ENCODE measurements at places on chromosomes 12 and 14.

- no peak overlapping the region for H3K4me3 ChIP-seq
- DNase-seq = no peak
- H3K27ac ChIP-seq = no peak overlapping the region
- no peaks in the 10 kb centered on the region for H3K36me3 ChIP-seq
- H3K4me1 ChIP-seq = no peaks in the 10 kb centered on the region
Observed at GRCh38 chr12:64890873-64891468, 66.5 kb downstream of the TBC1D30 start.

DNA sequence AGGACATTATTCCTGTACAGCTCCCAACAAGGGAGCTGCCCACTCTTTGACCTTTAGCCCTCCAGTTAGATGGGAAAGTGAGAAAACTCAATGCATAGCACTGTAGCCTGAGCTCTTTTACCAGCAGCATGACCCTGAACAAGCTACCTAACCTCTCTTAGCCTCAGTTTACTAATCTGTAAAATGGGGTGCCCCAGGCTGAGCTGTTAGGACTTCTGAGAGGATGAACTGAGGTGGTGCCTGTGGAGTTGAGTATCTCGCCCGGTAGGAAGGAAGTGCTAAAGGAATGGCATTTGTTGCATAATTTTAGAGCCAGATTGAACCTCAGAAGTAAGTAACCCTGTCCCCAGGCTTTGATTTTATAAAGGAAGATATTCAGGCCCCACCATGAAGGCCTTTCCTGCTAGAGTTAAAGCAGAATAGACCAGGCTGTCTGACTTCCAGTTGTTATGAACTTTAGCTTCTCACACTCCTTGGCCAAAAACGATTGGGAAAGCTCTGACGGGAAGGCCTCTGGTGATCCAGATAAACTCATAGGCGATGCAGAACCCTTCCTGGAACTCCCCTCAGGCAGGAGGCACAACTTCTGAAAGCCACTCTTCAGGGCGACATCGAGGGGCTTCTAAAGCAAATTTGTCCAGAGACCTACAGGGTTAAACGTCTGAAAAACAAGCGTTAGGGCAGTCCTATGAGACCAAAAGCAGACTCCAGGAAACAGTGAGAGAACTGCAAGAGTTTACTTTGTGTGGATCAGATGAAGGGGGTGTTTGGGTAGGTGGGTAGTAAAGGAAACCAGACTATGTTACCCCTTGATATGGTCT, 2.5 kb upstream of the SERPINA10 start:
- no peaks in the 10 kb centered on the region for H3K36me3 ChIP-seq
- DNase-seq = no peak
- H3K27ac ChIP-seq = no peak overlapping the region
- no peak overlapping the region for H3K4me3 ChIP-seq
- no peaks in the 10 kb centered on the region for H3K4me1 ChIP-seq

- H3K4me1 ChIP-seq = no peaks in the 10 kb centered on the region
- no peak overlapping the region for H3K27ac ChIP-seq
- no peak overlapping the region for H3K4me3 ChIP-seq
- H3K36me3 ChIP-seq = no peaks in the 10 kb centered on the region
- DNase-seq = no peak
Observed at GRCh38 chr12:25052196-25052913, 103.5 kb upstream of the BCAT1 start.

DNA sequence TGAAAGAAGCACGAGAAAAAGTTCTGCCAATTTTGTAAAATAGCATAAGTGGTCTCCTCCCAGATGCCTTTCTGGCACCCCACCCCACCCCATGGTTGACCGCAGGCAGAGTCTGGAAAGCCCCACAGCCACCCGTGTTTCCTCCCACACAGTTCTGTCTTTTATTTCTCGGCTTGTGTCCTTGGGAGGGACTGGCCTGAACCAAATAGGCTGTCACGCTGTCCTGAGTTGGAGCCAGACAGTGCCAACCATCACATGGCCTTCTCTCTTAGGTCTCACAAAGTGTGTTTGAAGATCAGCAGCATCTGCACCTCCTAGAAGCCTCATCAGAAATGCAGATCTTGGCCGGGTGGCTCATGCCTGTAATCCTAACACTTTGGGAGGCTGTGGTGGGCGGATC, 10.2 kb upstream of the LTA4H start:
- H3K4me3 ChIP-seq = no peak overlapping the region
- no peaks in the 10 kb centered on the region for H3K27me3 ChIP-seq

GRCh38 chr12:3215410-3215975, 138.3 kb downstream of the TSPAN9 start:
- H3K4me3 ChIP-seq = no peak overlapping the region
- no peak overlapping the region for H3K27ac ChIP-seq
- no peaks in the 10 kb centered on the region for H3K36me3 ChIP-seq

DNA sequence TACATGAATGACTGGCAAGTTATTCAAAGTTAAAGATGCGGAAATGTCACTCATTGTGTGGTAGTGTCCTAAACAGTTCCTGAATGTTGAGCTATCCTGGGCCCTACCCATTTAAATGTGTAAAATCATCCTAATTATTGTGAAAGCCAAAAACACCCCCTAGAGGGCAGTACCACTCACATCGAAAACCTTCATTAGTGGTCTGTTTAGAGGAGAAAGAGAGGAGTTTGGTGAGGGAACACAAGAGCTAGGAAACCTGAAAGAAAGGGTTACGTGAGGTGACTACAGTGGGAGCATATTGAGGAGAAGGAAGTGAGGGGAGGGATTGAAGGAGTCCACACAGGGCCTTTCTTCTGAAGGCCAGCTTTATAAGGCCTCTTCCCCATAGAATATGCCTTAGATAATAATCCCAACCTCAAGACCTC, 2.5 kb upstream of the TEP1 start:
- no peaks in the 10 kb centered on the region for H3K36me3 ChIP-seq
- H3K4me3 ChIP-seq = no peak overlapping the region
- DNase-seq = peak; percentile 17
- H3K27ac ChIP-seq = no peak overlapping the region

GRCh38 chr14:103653805-103654204, 24.8 kb downstream of the KLC1 start:
- H3K4me3 ChIP-seq = no peak overlapping the region
- H3K27ac ChIP-seq = peak overlapping the region; percentile 41
- H3K36me3 ChIP-seq = peaks cover 32% of the 10 kb centered on the region
- H3K27me3 ChIP-seq = no peaks in the 10 kb centered on the region
- DNase-seq = no peak
- H3K4me1 ChIP-seq = peaks cover 32% of the 10 kb centered on the region

DNA sequence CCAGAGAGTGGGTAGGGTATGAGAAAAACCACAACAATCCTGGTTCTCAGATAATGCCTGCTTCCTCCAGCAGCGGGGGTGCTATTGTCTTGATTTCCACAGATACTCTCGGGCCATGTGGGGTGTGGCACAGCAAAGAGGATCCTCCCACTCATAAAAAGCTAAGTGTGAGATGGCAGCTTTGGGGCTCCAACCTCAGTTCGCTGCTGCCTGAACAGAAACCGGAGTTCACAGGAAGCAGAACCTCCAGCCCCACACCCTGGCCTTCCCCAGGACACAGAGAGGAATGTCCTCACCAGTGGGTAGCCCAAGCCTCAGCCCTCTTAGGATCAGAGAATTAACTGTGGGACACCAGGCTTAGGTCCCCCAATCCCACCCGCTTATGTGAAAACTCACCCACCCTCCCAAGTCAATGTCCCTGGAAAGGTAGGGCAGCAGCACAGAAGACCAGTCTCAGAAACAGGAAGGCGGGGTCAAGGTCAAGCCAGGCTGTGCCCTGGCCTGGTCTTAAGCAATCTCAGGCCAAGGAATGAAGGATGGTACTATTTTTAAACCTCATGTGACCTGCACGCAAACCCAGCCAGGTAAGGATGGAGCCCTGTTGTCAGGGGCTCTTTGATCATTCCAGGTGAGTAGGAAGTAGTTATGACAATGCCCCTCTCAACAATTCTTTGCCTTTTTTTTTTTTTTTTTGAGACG, 9.0 kb downstream of the KCTD10 start:
- H3K4me3 ChIP-seq = no peak overlapping the region
- DNase-seq = no peak
- peak overlapping the region; percentile 99 for H3K27ac ChIP-seq
- peaks cover 8% of the 10 kb centered on the region for H3K36me3 ChIP-seq
- H3K4me1 ChIP-seq = peaks cover 96% of the 10 kb centered on the region

GRCh38 chr12:5230861-5231260, 187.2 kb downstream of the KCNA5 start:
- no peaks in the 10 kb centered on the region for H3K27me3 ChIP-seq
- no peak for DNase-seq

- H3K4me3 ChIP-seq = no peak overlapping the region
- H3K4me1 ChIP-seq = peaks cover 8% of the 10 kb centered on the region
- no peaks in the 10 kb centered on the region for H3K36me3 ChIP-seq
Observed at GRCh38 chr12:4265280-4265679, 8.3 kb upstream of the CCND2 start.

- no peaks in the 10 kb centered on the region for H3K27me3 ChIP-seq
- H3K4me3 ChIP-seq = no peak overlapping the region
- peaks cover 7% of the 10 kb centered on the region for H3K4me1 ChIP-seq
- H3K27ac ChIP-seq = no peak overlapping the region
- no peaks in the 10 kb centered on the region for H3K36me3 ChIP-seq
Observed at GRCh38 chr14:52400846-52401245, 86.7 kb downstream of the PTGER2 start.

DNA sequence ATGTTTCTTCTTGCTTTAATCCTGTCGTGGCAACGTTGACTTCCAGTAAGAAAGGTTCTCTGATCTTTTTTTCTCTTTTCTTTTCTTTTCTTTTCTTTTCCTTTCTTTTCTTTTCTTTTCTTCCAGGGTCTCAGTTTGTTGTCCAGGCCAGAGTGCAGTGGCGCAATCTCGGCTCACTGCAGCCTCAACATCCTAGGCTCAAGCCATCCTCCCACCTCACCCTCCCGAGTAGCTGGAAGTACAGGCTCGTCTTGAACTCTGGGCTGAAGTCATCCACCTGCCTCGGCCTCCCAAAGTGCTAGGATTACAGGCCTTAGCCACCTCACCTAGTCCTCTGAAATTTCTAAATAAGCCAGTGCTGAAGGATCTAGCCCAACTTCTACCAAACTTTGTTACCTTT, 1.3 kb upstream of the MAP3K9 start:
- DNase-seq = no peak
- peaks cover 12% of the 10 kb centered on the region for H3K4me1 ChIP-seq
- H3K27me3 ChIP-seq = no peaks in the 10 kb centered on the region
- peak overlapping the region; percentile 84 for H3K4me3 ChIP-seq

- no peak for DNase-seq
- H3K4me1 ChIP-seq = no peaks in the 10 kb centered on the region
- no peak overlapping the region for H3K27ac ChIP-seq
- no peaks in the 10 kb centered on the region for H3K36me3 ChIP-seq
Observed at GRCh38 chr12:85188619-85189018, 91.4 kb upstream of the ALX1 start.

GRCh38 chr12:26027401-26027800, 68.9 kb downstream of the RASSF8 start:
- H3K27ac ChIP-seq = no peak overlapping the region
- DNase-seq = no peak
- no peak overlapping the region for H3K4me3 ChIP-seq
- H3K36me3 ChIP-seq = no peaks in the 10 kb centered on the region
- H3K4me1 ChIP-seq = peaks cover 3% of the 10 kb centered on the region
- H3K27me3 ChIP-seq = no peaks in the 10 kb centered on the region

- H3K27me3 ChIP-seq = no peaks in the 10 kb centered on the region
- no peaks in the 10 kb centered on the region for H3K36me3 ChIP-seq
Observed at GRCh38 chr14:89265234-89265633, 151.8 kb downstream of the FOXN3 start.

DNA sequence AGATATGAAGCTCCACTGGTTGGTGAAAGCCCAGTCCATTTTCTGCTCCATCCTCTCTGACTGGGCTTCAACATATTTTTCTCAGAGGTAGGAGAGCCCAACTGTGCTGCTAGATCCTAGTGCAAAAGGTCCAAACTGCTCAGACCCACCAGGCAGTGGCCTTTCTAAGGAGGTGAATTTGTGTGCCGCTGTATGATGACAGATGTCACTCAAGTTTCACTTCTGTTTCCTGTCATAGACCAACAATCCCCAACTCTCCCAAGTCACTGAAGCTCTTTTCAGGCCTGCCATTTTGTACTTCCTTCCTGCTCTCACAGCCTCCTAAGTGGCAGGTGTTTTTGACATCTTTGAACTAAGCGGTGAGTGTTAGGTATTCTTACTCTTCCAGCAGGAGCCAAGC, 16.4 kb upstream of the RNASE4 start:
- H3K36me3 ChIP-seq = no peaks in the 10 kb centered on the region
- no peak overlapping the region for H3K4me3 ChIP-seq
- no peak overlapping the region for H3K27ac ChIP-seq
- peaks cover 4% of the 10 kb centered on the region for H3K27me3 ChIP-seq

- no peaks in the 10 kb centered on the region for H3K27me3 ChIP-seq
- peaks cover 14% of the 10 kb centered on the region for H3K4me1 ChIP-seq
- DNase-seq = no peak
- H3K27ac ChIP-seq = peak overlapping the region; percentile 82
Observed at GRCh38 chr14:23301969-23302289, 730 bp downstream of the PPP1R3E start.

DNA sequence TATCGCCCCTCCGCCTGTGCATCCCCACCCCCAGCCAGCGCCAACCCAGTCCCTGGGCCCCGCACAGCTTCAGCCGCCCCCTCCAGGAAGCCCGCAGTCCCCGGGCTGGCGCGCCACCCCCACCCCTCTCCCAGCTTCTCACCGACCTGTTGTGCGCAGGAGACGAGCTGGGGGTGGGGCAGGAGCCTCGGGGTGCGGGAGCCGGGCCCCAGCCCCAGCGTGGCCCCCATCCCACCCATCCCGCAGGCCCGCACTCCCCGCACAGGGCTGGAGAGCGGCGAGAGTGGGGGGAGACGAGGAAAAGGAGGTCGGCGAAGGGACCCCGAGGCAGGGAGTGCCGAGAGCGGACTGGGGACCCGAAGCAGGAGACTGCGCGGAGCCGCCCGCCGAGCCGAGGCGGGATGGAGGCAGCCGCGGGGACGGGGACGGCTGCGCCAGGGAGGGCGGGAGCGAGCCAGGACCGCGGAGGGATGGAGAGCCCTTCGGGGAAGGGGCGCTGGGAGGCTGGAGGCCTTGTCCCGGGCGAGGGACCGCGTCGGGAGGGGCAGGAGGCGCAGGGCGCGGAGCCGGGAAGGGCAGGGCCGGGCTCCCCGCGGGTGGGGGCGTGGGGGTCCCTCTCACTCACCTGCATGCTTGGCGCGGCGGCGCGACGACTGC, 498 bp downstream of the PIANP start:
- no peaks in the 10 kb centered on the region for H3K36me3 ChIP-seq
- no peak overlapping the region for H3K27ac ChIP-seq
- H3K27me3 ChIP-seq = peaks cover 23% of the 10 kb centered on the region
- peaks cover 7% of the 10 kb centered on the region for H3K4me1 ChIP-seq

- H3K36me3 ChIP-seq = no peaks in the 10 kb centered on the region
- DNase-seq = no peak
- H3K4me3 ChIP-seq = no peak overlapping the region
- H3K27ac ChIP-seq = no peak overlapping the region
- no peaks in the 10 kb centered on the region for H3K27me3 ChIP-seq
Observed at GRCh38 chr12:44372259-44372658, 503.9 kb downstream of the NELL2 start.

GRCh38 chr14:46250113-46250703, 401.4 kb downstream of the RPL10L start:
- no peak for DNase-seq
- no peaks in the 10 kb centered on the region for H3K36me3 ChIP-seq
- no peak overlapping the region for H3K4me3 ChIP-seq
- H3K27ac ChIP-seq = no peak overlapping the region
- H3K27me3 ChIP-seq = no peaks in the 10 kb centered on the region

- H3K27me3 ChIP-seq = no peaks in the 10 kb centered on the region
- no peak overlapping the region for H3K27ac ChIP-seq
- no peaks in the 10 kb centered on the region for H3K4me1 ChIP-seq
- no peak overlapping the region for H3K4me3 ChIP-seq
- H3K36me3 ChIP-seq = no peaks in the 10 kb centered on the region
- DNase-seq = no peak
Observed at GRCh38 chr12:127430401-127430800, 836.6 kb upstream of the TMEM132C start.

Measured in thyroid gland (tissue), 4 donors.